HepG2 (cell line): ENCODE measurements at places on chromosomes 1 and 21.

DNA sequence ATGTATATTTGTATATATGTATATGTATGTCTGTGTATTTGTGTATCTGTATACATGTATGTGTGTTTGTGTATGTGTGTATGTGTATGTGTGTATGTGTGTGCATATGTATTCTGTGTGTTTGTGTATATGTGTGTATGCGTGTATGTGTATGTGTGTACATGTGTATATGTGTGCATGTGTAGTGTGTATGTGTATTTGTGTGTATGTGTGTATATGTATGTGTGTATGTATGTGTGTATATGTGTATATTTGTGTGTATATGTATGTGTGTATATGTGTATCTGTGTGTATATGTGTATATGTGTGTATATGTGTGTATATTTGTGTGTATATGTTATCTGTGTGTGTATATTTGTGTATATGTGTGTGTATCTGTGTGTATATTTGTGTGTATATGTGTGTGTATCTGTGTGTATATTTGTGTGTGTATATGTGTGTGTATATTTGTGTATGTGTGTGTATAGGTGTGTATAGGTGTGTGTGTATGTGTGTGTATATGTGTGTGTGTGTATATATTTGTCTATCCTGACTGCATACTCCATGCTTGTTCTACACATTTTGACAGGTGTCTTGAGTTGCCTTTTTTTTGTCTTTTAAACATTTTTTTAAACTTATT, 101.5 kb downstream of the SCCPDH start:
- no peak overlapping the region for H3K4me3 ChIP-seq
- no peak for DNase-seq
- peaks cover 7% of the 10 kb centered on the region for H3K4me1 ChIP-seq
- no peak overlapping the region for H3K27ac ChIP-seq
- no peaks in the 10 kb centered on the region; the same call in 1 of the 2 replicates for H3K27me3 ChIP-seq

GRCh38 chr1:59484096-59484495, 187.2 kb downstream of the FGGY start:
- H3K27me3 ChIP-seq = no peaks in the 10 kb centered on the region
- no peaks in the 10 kb centered on the region for H3K36me3 ChIP-seq
- no peak overlapping the region for H3K4me3 ChIP-seq
- DNase-seq = no peak
- H3K27ac ChIP-seq = no peak overlapping the region

- no peak overlapping the region for H3K4me3 ChIP-seq
- no peaks in the 10 kb centered on the region for H3K4me1 ChIP-seq
- DNase-seq = no peak
- no peaks in the 10 kb centered on the region for H3K36me3 ChIP-seq
These were observed 26.2 kb downstream of the RNF187 start for GRCh38 chr1:228513236-228513900.

DNA sequence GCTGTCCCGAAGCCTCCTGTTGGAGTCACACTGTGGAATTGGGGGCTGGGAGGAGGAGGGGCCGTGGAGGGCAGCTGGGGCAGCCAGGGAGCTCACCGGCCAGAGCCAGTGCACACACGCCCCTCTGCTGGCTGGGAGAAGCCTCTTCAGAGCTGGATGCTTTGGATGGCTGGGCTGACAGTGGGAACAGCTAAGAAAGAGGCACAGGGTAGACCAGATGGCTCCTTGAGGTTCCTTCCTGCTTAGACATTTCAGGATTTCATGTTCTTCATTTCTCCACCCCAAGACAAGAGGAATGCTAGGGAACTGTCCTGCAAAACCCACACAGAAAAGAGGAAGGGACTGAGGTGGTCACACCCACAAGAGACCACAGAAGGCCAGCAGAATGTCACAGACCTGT, 254.8 kb upstream of the VAMP3 start:
- no peak for DNase-seq
- no peaks in the 10 kb centered on the region for H3K4me1 ChIP-seq
- peaks cover 19% of the 10 kb centered on the region; the same call in 1 of the 3 replicates for H3K27me3 ChIP-seq
- no peaks in the 10 kb centered on the region for H3K36me3 ChIP-seq
- no peak overlapping the region for H3K4me3 ChIP-seq

DNA sequence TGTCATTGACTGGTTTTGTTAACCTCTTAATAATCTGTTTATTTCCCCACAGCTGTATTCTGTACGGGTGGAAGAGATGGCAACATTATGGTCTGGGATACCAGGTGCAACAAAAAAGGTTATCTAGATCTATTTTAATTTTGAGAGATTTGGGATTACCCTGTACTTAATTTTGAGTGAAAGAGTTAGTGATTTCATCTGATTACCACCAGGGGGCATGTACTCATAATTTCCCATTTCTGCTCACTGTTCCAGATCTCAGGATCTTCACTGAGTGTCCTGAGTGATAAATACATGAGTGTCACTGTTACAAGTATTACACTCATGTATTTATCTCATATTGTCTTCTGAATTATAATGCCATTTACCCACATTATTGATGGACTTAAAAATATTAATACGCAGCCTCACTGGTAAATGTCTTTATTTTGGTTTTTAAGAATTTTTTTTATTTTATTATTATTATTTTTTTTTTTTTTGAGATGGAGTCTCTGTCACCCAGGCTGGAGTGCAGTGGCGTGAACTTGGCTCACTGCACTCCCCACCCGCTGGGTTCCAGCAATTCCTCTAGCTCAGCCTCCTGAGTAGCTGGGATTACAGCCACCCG, 27.4 kb downstream of the DTL start:
- peak; percentile 47 for DNase-seq
- no peak overlapping the region for H3K4me3 ChIP-seq
- no peak overlapping the region for H3K27ac ChIP-seq
- H3K27me3 ChIP-seq = no peaks in the 10 kb centered on the region

DNA sequence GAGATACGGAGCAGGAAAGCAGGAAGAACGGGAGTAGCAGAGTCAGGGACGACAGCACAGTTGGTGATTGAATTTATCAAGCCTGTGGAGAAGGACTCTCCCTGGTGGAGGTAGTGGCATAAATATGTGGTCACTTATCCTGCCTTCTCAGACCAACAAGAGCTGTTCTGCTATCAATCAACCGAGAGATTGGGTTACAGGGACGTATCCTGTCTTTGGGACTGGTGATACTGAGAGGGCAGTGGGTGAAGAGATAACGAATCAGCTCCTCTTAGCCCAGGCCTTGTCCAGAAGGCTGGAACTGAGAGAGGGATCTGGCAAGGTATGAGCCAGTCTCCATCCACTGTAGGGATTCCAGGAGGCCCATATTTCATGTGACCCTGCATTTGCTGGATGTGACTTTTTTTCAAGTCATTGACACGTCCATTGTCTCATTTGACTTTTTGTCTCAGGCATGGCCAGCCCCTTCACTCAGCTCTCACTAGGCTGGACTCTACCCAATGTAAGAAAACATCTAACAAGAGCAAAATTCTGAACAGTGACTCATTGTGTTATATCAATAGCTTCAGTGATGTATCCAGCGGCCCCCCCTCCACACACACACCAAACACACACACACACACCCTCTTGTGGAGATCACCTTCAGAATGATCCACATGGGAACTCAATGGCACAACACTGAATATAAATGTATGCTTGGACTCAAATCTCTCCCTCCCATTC, 11.3 kb downstream of the C1orf116 start:
- DNase-seq = peak; percentile 89
- no peaks in the 10 kb centered on the region for H3K36me3 ChIP-seq
- H3K4me1 ChIP-seq = peaks cover 77% of the 10 kb centered on the region
- H3K27ac ChIP-seq = peak overlapping the region; percentile 56

- H3K4me1 ChIP-seq = peaks cover 78% of the 10 kb centered on the region
- H3K27ac ChIP-seq = no peak overlapping the region
- no peaks in the 10 kb centered on the region for H3K36me3 ChIP-seq
- no peaks in the 10 kb centered on the region for H3K27me3 ChIP-seq
- no peak for DNase-seq
These were observed 102.8 kb upstream of the JUN start for GRCh38 chr1:58886611-58887010.

- no peak for DNase-seq
- no peaks in the 10 kb centered on the region for H3K36me3 ChIP-seq
These were observed 47.7 kb downstream of the KCNK1 start for GRCh38 chr1:233661376-233662159.

DNA sequence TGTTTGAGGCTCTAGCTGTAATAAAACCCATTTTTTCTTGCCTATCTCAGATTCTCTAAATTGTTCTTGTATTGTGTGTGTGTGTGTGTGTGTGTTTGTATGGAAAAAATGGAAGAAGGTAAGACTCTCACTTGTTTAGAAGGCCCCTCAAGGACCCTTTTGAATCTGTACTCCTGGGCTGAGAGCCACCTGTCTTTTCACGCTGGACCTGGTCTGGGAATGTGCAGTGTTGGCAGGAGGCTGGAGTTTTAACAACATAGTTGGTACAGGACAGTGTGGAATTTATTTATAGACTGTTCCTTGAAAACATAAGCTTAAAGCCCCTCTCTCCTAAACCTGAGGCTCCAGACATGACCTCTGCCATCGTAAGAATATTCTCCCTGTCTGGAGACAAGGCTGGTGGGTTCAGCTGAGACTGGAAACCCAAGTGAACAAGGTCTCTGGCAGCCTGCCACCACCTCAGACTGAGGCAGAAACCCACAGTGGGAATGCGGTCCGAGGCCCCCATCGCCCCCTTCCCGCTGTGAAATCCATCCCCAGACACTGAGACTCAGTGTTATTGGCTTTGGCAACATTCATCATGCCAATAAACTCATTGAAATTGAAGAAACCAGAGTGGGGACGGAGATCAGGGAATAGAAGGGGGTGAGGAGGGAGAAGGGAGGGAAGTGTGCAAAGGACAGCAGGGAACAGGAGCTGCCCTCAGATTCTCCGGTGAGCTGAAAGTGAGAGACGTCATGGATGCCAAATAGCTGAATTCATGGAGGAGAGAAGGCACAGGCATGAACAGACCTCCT, 24.6 kb upstream of the PLXNA2 start:
- peaks cover 7% of the 10 kb centered on the region for H3K27me3 ChIP-seq
- no peaks in the 10 kb centered on the region for H3K4me1 ChIP-seq
- DNase-seq = no peak
- no peak overlapping the region for H3K27ac ChIP-seq

DNA sequence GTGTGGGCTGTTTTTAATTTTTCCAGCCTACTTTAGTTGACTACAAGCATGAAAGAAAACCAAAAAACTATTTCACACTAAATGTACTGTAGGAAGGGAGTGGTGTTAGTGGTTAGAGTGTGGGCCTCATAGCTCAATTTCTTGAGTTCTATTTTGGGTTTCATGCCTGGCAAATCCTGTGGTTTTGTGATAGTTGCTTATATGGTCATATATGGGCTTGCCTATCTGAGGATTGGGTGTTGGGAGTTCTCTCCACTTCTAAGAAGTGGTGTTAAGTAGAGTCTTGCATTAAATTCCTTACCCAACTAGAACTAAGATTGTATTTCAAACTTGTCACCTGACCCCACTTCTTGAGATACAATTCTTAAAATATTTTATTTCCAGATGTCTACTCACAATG, 37.8 kb upstream of the COL11A1 start:
- no peaks in the 10 kb centered on the region for H3K36me3 ChIP-seq
- DNase-seq = no peak
- no peaks in the 10 kb centered on the region for H3K4me1 ChIP-seq
- no peak overlapping the region for H3K27ac ChIP-seq

DNA sequence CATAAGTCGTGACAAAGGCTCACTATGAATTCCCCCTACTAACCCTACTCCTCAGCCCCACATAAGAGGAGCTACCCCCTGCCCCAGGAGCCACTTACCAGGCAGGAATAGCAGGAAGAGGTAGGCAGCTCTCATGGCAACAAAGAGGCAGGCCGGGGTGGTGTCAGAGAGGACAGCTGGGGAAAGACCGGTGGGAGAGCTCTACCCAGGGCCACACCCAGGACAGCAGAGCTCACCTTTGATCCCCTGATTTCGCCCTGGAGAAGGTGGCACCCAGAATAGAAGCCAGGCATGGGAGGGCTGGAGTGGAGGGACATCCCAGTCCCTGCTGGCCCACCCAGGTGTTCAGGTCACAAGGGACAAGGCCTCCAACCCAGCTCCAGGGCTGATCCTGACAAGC, 2.3 kb downstream of the MFAP2 start:
- H3K27me3 ChIP-seq = peaks cover 32% of the 10 kb centered on the region
- H3K4me1 ChIP-seq = peaks cover 31% of the 10 kb centered on the region
- no peaks in the 10 kb centered on the region for H3K36me3 ChIP-seq
- H3K27ac ChIP-seq = no peak overlapping the region
- no peak for DNase-seq
- no peak overlapping the region for H3K4me3 ChIP-seq

GRCh38 chr1:89804642-89805237, 16.1 kb upstream of the LRRC8D start:
- no peaks in the 10 kb centered on the region for H3K36me3 ChIP-seq
- H3K4me1 ChIP-seq = peaks cover 29% of the 10 kb centered on the region
- no peak overlapping the region for H3K27ac ChIP-seq
- H3K27me3 ChIP-seq = no peaks in the 10 kb centered on the region; the same call in 1 of the 2 replicates
- DNase-seq = peak; percentile 74

GRCh38 chr1:109717729-109718128, 5.7 kb downstream of the GSTM5 start:
- H3K4me3 ChIP-seq = no peak overlapping the region
- peaks cover 3% of the 10 kb centered on the region; the same call in 1 of the 2 replicates for H3K27me3 ChIP-seq
- no peak overlapping the region for H3K27ac ChIP-seq
- no peak for DNase-seq
- no peaks in the 10 kb centered on the region for H3K4me1 ChIP-seq
